ENCODE measurements at places on chromosomes 12 and 14. TPM values are rescaled to one million over a fixed set of nuclear protein-coding genes. Genes with fewer than 3 reads are reported as not detected.

GRCh38 chr12:97223419-97223818, 239.2 kb upstream of the RMST start:
- no peak for DNase-seq

DNA sequence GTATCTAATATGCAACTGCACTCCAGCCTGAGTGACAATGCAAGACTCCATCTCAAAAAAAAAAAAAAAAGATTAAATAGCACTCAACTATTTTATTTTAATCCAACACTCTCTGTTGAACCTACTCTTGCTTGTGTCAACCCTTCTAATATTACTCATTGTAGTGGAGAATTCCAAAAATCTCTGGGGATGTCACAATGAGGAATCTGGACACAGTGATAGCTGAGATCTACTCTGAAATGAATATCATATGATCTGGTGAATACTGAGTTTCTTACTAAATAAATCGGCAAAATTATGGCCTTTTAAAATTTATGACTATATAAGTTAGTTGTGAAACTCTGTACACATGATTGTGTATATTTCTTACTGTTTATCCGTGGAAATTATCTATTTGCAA, 418.2 kb downstream of the BCAT1 start:
- DNase-seq = no peak

DNA sequence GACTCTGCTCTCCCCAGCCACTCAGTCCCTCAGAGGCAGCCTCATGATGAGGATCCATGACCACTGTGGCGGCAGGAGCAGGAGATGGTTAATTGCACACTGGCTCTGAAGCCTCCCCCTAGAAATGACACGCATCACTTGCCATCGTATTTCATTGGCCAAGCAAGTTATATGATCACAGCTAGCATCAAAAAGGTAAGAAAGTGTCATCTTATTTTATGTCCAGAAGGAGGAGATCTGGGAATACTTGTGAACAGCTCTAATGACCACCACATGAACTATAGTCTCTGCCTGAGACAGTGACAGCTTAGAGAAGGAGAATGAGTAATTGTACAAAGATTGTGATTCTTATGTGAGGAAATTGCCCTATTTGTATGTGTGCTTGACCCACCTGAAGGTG, 363.4 kb downstream of the NUAK1 start:
- DNase-seq = no peak

DNA sequence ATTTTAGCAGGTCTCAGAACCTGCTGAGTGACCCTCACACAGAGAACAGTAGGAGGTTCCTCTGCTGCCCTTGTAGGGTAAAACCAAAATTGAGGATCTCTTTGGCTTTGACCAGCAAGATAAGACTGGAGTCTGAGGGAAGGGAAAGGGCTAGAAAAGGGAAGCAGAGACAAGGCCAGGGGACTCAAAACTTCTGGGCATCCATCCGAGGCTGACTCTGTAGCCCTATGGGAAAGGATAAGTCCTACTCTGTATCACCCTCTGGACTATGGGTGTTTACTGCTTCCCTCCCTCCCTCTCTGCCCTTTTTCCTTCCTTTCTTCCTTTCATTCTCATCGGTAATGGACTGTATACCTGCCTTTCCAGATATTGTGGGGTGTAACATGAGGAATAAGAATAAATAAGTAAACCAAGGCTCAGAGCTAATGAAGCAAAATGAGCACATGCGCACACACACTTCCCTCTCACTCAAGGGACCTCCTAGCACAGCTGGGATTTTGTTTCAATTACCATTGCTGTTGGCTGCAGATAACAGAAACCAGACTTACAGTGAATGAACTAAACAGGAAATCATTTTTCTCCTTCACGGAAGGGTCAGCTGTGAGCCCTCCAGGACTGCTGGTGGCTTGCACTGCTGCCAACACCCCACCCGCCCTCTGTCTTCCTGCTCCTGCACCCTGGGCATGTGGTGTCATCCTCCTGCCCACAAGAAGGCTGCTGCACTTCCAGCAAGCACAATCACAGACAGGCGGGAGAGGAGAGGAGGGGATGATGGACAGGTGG, 404.4 kb upstream of the CCDC196 start:
- DNase-seq = no peak

DNA sequence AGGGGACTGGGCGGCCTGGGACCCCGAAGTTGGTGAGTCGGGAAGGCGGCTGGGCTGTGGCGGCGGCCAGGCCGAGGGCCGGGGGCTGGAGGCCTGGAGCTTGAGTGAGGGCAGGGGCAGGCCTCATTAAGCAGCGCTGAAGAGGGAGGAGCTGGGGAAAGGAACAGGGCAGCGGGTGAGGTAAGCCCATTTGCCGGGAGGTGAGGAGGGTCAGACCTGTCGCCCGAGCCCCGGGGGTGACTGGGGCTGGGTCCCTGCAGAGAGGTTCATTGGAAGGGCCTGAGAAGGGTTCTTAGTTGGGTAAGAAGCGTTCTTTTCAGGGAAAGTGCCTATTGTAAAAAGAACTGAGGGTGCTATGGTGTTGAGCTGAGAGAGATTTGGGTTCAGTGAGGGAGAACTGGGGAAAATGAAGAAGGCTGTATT, 441 bp downstream of the RAB5B start:
- no peak for DNase-seq

- no peak for DNase-seq
Observed at GRCh38 chr14:54688229-54688628, 121.3 kb downstream of the SAMD4A start.

DNA sequence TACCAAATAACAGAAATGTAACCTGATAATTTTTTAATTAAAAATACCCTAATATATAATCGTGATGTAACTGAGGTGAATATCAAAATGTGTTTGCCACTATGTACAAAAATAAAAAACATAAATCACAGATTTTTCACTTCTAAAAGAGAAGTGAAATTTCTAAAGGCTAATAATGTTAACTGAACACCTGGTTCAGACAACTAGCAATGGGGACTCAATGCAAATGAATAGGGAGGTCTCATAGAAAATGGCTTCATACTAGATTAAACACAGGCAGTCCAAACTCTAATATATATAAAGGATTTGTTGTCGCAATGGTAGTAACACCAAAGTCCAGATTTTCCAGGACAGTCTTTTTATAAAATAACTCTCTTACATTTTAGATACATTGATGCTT, 365.4 kb upstream of the ATP2B1 start:
- no peak for DNase-seq

DNA sequence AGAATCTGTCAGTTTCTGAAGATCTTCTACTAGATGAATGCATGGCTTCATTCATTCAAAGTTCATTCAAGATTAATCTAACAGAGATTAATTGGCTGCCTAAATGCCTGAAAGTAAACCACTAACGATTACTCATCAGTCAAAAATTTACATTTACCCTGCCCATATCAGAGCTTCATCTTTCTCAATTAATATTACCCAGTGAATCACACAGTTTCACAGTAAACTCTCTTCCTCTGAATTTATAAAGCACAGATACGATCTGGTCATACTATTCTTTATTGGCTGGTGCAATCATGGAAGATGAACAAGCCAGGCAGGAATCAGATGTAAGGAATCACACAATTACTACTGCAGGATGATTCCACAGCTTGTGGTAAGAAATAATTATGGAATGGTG, 377.7 kb downstream of the SLC16A7 start:
- DNase-seq = no peak

- DNase-seq = no peak
Observed at GRCh38 chr14:91302391-91302790, 57.9 kb upstream of the GPR68 start.

DNA sequence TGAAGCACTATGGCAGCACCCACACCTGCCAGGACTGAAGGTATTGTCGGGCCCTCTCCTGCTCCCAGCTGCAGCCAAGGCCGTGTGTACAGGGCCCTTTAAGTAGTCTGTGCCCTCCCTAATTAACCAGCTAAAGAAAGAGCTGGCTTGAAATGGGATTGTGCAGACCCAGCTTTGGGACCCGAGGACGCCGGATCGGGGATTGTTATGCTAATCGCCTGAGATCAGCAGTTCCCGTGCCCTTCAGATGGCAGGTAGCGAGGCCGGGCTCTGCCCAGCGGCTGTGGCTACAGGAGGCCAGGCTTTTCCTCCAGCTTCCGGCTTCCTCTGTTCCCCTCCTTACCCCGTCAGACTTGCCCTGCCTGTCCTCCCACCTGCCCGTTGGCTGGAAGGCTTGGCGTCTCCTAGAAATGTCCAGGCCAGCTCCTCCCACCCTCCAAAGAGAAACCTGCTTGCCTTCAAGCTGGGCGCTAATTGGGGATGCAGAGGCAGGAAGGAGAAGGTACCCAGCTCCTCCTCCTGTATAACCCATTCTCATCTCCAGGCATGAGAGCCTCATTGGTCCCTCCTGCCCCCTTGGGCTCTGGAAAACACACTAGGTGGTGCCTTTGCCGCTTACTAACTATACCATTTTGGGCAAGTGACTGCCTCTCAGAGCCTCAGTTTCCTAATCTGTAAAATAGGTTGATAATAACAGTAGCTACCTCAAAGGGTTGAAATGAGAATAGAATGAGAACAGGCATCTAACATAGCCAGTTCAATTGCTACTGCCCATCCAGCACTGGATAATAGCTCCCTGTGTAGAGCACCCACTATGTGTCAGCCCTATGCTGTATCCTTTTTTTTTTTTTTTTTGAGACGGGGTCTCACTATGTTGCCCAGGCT, 25.8 kb upstream of the MSI1 start:
- no peak for DNase-seq

GRCh38 chr12:53659011-53659551, 16.8 kb downstream of the ATP5MC2 start:
- DNase-seq = no peak

GRCh38 chr12:101305226-101305779, 25.4 kb downstream of the UTP20 start:
- DNase-seq = no peak

GRCh38 chr14:35365130-35366055, 39.2 kb downstream of the NFKBIA start:
- DNase-seq = peak; percentile 82

DNA sequence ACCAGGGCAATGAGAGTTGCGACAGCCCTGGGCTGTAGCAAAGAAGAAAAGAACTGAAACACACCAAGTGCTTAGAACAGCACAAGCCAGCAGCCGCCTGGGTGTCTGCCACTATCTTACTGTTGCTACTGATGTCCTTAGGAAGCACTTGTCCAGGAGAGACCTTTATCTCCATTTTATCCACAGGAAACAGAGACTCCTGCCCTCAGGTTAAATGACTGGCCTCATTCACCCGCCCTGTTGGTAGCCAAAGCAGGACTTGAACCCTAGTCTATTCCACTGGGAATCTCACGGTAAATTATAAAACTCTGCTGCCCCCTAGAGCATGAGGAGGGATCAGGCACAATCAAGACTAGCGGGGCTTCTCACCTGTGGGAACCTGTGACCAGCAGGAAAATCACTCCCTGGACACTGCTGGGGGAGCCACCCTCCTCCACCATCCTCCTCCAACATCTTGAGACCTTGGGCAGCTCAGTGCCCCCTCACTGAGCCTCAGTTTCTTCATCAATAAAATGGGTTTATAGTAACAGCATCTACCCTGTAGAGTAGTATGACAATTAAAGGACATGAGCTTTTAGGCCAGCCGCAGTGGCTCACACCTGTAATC, 20.5 kb upstream of the TESC start:
- no peak for DNase-seq

- no peak for DNase-seq
Observed at GRCh38 chr12:119740830-119741229, 72.9 kb downstream of the PRKAB1 start.

GRCh38 chr12:111767362-111768158, 827 bp downstream of the ALDH2 start:
- no peak for DNase-seq

- no peak for DNase-seq
Observed at GRCh38 chr12:104767261-104767660, 190.8 kb downstream of the SLC41A2 start.

DNA sequence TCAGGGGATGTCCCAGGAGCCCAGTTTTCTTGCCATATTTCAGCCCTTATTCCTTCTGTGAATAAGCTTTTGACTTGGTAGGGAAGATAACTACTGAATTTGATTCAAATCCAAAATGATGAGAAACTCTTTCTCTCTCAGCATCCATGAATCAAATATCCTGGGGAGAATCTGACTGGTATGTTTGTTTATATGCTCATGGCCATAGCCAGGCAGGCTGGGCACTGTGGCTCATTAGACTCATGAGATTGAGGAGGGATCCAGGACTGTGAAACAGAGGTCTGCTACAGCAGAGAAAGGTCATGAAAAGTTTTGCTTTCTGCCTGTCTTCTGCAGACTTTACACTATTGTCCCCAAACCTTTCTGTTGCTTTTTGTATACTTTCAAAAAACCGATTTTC, 346.4 kb upstream of the ATP2B1 start:
- DNase-seq = no peak

DNA sequence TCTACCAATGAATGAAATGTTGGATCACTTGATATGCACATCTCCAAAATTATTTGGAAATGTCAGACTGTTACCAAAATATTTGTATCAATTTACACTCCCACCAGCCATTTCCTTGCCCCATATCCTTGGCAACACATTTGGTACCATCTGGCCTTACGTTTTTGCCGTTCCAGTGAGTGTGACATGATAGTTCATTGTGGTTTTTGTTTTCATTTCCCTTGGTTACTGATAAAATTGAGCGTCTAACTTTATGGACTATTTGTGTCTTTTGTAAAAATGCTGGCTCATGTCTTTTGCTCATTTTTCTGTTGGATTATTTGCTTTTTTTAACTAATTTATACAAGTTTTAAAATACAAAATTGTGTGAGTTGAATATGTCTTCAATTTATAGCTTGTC, 11.0 kb downstream of the KLHDC1 start:
- no peak for DNase-seq

- no peak for DNase-seq
Observed at GRCh38 chr12:102953221-102953620, 4.3 kb upstream of the ASCL1 start.

- DNase-seq = no peak
Observed at GRCh38 chr14:33979613-33980276, 28.9 kb upstream of the EGLN3 start.

- DNase-seq = no peak
Observed at GRCh38 chr12:102939670-102940222, 17.7 kb upstream of the ASCL1 start.

- no peak for DNase-seq
Observed at GRCh38 chr12:39272871-39273655, 169.9 kb downstream of the KIF21A start.

DNA sequence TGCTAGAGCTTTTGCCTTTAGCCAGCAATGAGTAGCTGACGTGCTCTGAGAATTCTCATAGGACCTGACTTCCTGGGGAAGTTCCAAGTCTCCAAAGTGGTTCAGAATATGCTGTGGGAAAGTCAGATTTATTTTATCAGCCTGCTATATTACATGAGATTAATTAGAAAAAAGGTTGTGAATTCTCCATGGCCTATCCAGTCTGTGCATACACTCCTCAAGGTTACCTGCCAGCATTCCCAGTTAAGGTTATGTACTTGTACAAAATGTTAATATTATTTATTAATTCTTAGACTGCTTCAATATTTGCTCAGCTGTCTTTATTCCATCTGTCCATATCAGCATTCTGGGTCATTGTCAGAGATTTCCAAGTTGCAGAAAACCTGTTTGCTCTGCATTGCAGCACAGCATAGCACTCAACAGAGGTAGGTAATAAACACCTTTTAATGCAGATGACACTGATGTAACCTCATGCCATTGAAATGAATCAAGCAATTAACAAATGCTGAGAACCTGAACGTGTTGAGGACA, 2.7 kb upstream of the SEL1L start:
- no peak for DNase-seq

- DNase-seq = no peak
Observed at GRCh38 chr12:95481072-95481471, 7.1 kb downstream of the METAP2 start.

Gene AICDA
- not detected for total RNA-seq

Gene EIF2S3B
- total RNA-seq = 0.29 TPM

Gene CLEC2A
- total RNA-seq = not detected

Gene EML1
- 184 TPM for total RNA-seq
